Fibroblast of the conjunctiva (primary cell): ENCODE measurements at places on chromosomes 1 and 21.

- no peak for DNase-seq
These were observed 342.4 kb downstream of the NPHP4 start for GRCh38 chr1:5649795-5650194.

DNA sequence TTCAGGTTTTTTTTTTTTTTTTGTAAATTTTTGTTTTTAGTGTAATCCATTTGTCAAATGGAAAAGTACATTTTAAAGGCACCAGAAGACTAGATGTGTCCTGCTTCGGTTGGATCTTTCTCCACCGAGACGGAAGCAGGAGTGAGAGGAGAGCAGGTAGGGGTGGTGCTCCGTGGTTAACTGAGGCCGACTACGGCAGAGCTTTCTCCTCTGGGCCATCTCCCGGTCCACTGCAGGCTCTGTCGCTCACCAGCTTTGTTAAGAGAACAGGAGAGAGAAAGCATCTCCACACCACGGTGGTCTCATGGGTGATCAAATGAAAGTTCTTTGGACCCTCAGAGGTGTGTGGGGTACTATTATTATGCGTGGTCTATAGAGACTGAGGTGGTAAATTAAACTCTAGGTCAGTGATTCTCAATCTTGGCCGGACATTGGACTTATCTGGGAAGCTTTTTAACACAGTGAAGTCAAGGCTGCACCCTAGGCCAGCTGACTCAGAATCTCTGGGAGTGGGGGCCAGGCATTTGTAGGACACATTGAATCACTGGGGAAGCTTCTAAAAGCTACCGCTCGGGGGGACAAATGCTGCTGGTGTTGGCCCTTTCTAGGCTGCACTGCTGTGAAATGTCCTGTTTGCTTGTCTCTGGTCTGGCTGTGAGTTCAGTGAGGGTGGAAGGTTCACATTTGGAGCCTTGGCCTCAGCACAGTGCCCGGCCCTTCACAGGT lies 25.0 kb downstream of the ABCA4 start:
- no peak for DNase-seq

DNA sequence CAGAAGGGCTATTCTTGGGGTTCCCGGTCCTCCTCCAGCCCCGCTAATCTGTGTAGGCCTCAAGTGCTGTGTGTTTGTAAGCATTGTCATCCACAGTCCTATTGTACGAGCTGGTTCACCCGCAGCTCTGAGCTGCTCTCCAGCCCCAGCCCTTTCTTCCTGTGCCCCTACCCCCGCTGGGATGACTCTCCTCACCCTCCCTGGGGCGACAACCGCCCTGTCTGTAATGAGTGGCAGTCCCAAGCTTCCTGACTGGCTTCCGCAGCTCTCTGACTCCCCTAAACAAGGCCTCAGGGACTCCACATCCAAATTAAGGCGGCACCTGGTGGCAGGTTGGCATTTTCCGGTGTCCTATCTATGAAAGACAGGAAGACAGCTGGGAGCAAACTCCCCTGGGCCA lies 45.8 kb downstream of the TFF3 start:
- no peak for DNase-seq

- no peak for DNase-seq
These were observed 14.0 kb downstream of the SLC1A7 start for GRCh38 chr1:53128401-53128800.

GRCh38 chr21:37564341-37564923 lies 197.9 kb downstream of the DYRK1A start:
- peak; percentile 84 for DNase-seq

DNA sequence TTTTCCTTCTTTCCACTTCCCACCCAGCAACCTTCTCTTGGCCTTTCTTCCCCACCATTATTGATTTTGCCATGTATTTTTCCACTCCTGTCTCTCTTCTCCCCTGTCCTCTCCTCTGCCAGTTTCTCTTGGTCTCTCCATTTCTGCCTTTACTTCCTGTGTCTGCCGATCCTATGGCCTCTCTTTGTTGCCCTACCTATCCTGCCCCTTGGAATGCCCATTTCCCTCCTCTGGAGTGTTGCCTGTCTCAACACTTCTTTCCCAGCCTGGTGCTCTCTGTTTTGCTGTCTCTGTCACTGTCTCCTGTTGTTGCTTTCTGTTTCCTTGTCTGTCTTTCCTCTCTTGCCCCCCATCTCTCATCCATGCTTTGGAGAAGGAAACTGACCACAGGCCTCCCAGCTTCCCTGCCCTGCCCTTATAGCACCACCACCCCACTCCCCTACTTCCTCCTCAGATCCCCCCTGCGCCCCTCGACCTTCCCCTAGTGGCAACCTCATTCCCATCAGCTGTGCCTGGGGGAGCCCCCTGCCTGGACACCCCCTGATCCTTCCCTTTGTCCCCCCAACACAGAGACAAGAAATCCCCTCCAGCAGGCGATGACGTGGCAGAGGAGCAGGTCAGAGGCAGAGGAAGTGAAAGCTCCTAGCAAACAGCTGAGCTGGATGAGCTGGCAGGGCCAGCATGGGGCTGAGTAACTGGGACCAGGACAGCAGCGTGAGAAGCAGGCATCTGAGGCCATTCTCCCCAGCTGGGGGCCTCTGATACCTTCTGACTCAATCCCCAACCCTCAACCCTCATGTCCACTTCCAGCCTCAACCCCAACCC lies 6.6 kb upstream of the ETV3L start:
- peak; percentile 23 for DNase-seq

- peak; percentile 26 for DNase-seq
These were observed 178.9 kb upstream of the GREM2 start for GRCh38 chr1:240790856-240791255.

DNA sequence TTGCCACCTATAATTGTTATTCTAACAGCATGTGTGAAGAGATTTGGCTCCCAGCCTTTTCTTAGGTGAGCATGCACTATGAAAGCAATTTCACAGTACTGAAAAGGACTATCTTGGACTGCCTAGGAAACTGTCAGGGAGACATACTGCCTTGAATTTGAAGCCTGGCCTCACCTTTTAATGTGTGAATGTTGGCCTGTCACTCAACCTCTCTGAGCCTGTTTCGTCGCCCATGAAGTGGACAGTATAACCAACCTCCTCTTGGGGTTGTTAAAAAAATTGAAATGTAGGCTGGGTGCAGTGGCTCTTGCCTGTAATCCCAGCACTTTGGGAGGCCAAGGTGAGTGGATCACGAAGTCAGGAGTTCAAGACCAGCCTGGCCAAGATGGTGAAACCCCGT lies 20.4 kb upstream of the POU2F1 start:
- no peak for DNase-seq

DNA sequence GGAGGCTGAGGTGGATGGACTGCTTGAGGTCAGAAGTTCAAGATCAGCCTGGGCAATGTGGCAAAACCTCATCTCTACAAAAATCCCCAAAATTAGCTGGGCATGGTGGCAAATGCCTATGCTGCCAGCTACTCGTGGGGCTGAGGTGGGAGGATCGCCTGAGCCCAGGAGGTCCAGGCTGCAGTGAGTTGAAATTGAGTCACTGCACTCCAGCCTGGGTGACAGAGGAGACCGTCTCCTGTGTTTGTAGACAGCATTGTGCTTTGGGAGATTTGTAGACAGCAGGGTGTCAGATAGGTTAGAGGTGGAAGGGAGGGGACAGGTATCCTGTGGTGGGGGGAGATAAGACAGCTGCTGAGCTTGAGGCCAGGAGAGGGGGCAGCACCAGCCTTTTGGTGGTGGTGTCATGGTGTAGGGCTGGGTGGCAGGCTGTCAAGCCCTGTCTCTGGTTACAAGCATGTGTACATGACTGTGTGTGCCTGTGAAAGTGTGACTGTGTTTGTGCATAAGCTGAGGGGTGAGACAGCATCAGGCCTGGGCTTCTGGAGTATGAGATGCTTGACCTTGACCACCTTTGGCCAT lies 15.2 kb downstream of the PPFIA4 start:
- DNase-seq: no peak

DNA sequence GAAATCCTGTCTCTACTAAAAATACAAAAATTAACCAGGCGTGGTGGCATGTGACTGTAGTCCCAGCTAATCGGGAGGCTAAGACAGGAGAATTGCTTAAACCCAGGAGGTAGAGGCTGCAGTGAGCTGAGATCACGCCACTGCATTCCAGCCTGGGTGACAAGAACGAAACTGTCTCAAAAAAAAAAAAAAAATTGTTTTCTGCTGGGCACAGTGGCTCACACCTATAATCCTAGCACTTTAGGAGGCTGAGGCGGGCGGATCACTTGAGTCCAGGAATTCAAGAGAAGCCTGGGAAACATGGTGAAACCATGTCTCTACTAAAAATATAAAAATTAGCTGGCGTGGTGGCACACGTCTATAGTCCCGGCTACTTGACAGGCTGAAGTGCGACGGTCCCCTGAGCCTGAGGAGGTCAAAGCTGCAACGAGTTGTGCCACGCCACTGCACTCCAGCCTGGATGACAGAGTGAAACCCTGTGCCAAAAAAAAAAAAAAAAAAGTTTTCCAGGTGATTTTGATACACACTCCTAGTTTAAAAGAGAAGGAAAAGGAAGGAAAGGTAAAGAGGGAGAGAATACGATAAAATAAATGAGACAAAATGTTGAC lies 31.7 kb downstream of the ABL2 start:
- DNase-seq: no peak

GRCh38 chr1:241391926-241392710 lies 35.1 kb upstream of the RGS7 start:
- DNase-seq: no peak
